ENCODE measurements at places on chromosomes 7 and 10. TPM values are rescaled to one million over a fixed set of nuclear protein-coding genes. Genes with fewer than 3 reads are reported as not detected.

C10orf71 gene
- polyA plus RNA-seq: not detected

LUC7L2 gene
- polyA plus RNA-seq: 75.3 TPM

RTKN2 gene
- polyA plus RNA-seq: 0.68 TPM

- no peak for DNase-seq
Measured at GRCh38 chr10:71253981-71254818, 41.8 kb downstream of the UNC5B start.

DNA sequence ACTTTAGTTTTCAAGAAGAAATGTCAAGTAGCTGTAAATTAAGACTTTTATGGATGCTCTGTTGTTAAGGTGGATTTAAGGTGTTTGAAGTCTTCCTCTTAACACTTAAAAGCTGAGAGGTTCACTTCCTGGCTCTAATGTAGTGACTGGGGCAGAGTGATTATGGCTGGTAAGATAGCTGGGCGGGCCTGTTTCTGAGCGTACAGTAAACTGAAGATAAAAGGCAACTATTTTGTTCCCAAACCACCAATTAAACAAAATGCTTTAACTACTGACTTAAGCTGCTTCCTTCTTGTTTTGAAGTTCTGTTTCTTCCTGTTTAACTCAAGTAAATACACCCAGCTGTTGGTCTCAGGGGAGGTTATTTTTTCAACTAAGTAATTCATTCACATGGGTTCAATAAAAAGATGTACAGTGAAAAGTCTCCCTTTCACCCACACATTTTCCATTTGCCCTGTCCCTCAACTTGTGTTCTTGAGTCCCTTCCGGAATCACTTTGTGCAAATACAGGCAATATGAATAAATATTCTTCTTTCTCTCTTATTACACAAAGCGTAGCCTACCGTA, 19.3 kb downstream of the VWA2 start:
- DNase-seq: peak; percentile 25

JAKMIP3 gene
- 0.56 TPM for polyA plus RNA-seq

All from hepatocyte (in vitro differentiated cells).